Ecto neural progenitor cell (in vitro differentiated cells): ENCODE measurements at places on chromosomes 4 and X.

DNA sequence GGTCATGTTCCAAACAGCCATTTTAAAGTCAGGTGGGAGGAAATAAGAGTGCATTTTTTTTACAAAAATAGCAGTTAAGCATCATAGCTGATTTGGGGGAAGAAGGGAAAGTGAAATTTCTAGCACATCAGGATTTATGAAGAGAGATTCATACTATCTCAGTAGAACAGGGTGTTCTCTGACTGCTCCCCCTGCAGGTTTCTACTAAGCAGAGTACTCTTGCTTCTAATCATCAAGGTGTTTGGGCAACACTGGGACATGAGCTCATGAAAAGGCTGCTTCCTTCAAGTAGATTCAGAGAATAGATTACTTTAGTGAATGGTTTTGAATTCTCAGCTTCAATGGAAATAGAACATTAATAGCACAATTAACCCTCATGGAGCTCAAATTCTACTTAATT, 591.4 kb upstream of the PCDH10 start:
- no peak for DNase-seq

DNA sequence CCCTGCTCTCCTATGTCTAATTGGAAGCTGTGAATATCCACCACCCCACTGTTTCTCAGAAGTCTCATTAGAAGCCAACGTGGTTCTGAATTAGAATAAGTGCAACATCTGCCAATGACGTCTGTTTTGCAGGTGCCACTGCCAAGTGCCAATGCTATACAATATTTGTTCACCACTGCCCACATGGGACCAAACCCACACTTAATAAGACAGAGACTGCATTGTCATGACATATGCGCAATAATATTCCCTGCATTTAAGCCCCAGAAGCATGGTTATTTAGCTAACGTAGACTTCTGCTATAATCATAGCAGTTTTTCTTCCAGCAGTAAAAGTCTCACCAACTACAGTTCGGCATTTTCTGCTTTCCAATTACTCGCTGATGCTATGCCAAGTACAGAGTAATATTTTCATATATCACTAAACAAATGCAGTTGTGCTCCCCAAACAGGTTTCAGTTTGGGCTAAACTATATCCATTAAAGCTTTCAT, 262.5 kb upstream of the PCDH18 start:
- no peak for DNase-seq

GRCh38 chrX:1462596-1463251, 10.0 kb upstream of the ASMTL start:
- peak; percentile 29 for DNase-seq

DNA sequence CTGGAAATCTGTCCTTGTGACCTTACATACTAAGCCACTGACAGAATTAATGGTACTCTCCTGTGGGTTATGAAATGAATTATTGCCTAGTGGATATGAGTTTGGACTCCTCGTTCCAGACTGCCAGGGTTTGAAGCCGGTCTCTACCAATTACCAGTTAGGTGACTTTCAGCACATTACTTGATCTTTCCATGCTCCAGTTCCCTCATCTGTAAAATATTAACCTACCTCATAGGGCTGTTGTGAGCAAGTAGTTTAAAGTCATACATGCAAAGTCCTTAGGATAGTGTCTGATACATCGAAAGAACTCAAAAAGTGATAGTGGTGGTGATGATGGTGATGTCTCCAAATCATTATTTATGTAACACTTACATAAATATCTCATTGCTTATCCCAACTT, 373.5 kb upstream of the ARX start:
- no peak for DNase-seq

DNA sequence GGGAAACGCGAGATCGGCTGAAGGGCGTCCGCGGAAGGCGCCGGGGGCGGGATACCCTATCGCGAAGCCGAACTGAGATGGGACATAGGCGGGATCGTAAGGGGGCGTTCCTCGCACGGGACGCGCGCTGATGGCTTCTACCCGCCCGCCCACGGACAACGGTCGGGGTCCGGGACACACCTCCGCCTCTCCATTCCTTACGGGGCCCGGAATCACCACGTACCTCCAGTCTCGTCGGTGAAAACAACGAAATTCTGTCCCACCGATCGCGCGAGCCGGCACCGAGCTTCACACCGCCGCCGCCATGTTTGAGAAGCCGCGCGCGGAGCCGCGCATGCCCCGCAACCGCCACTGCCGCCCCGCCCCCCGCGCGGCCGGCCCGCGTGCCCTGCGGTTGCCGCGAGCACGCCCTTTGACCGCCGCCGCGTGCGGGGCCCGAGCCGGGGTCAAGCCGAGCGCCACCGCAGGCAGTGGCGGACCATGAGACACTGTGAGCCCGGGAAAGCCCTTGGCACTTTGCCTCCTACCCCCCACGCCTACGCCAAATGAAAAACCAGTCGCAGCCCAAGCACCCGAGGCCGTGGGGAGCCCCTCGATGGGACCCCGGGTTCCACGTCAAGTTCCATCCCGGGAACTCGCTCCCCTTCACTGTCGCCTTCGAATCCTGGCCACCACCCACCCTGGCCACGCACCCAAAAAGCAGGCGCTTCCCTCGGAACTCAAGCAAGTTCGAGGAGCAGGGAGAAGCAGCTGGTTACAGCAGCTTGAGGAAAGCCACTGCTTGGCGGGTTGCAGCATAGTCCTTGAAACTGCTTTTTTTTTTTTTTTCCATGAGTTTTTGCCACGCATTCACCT, at the start of gene SCML2:
Gene SCML2 (minus strand): TSS at position 320 of the 855 bp plus-strand sequence. CDS start 20,617 bp downstream, outside the sequence.
- peak; percentile 72 for DNase-seq

- no peak for DNase-seq
These were observed 40.0 kb downstream of the ERVMER34-1 start for GRCh38 chr4:52711272-52711671.

DNA sequence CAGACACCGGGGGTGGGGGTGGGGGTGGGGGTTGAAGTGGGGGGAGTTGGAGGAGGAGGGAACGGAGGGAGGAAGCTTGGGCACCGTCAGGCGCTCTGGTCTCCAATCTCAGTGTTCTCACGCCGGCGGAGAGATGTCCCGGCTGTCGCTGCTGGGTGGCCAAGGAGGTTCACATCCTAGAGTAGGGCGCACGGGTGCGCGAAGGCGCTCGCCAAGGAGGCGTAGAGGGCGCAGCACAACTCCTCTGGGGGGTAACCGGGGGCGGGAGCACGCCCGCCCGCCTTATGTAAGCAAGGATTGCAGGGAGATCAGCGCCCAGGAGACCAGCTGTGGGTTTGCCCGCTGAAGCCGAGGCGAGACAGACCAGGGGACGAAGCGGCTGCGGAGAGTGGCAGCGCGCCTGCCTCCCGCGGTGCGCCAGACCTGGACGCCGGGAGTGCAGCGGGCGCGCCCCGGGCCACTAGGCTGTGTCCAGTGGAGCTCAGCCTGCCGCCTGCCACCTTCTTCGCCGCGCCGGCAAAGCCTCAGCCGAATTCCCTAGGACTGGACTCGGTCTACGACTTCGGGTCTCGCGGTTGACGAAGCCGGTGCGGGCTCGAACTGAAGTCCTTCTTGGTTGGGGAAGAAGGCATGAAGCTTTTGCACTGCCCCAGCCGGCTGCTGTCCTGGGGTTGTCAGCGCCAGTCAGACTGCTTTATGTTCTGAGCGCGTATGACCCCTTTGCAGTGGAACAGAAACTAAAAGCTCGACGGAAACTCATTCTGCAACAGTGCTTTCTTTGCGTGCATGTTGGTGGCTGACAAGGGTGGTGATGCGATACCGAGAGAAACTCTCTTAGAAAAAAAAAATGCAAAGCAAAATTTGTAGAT, 707 bp upstream of the UNC5C start:
- peak; percentile 83 for DNase-seq

DNA sequence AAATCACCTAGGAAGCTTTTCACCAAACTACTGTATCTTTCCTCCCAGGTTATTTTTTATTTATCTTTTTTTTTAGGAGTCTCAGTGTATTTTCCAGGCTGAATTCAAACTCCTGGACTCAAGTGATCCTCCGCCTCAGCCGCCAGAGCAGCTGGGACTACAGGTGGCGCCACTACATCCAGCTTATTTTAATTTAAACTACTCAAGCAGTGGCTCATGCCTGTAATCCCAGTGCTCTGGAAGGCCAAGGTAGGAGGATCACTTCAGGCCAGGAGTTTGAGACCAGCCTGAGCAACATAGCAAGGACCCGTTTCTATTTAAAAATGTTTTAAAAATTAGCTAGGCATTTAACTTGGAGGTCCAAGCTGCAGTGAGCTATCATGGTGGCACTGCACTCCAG, 37.8 kb downstream of the LEF1 start:
- no peak for DNase-seq

GRCh38 chr4:86974551-86974994, 39.8 kb downstream of the AFF1 start:
- no peak for DNase-seq

GRCh38 chr4:24160358-24160757, 270.5 kb upstream of the PPARGC1A start:
- no peak for DNase-seq

DNA sequence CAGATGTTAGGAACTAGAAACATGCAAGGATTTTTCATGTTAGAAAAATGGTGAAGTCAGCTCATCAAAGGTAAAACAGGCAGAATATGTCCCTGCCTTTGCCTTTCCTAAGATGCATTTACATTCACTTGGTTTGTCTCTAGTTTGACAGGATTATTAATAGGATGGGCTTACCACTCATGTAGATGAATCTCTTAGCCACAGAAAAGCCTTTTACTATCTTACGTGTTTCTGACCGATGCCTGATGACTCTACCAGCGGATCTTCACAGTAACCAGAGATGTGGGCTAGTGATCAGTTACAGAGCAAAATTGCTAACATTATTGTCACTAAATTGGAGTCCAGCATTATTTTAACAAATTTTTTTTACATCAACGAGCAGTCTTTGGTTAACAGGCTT, 187.6 kb downstream of the MAML3 start:
- DNase-seq: no peak

- DNase-seq: no peak
These were observed 3.8 kb downstream of the GABRE start for GRCh38 chrX:151970661-151971060.

DNA sequence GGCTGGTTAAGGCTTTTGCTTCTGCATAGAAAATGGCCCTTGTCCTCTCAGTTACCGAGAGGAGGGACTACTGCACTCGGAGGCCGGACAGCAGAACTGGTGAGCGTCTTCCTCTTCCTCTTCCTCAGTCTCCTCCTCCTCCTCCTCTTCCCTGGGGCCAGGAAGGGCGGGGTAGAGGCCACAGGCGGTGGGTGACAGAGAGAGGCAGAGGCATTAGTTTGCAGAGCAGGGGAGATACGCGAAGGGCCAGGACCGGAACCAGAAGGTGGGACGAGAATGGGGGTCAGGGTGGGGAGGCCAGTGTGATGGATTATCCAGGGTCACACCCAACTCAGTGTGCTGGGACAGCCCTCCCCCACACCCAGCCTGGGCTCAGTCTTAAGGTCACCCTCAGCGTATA, 14.5 kb downstream of the IQSEC2 start:
- DNase-seq: no peak

GRCh38 chrX:32847921-32848320, 363.4 kb downstream of the DMD start:
- no peak for DNase-seq

GRCh38 chr4:184815046-184815877, 10.5 kb downstream of the ACSL1 start:
- peak; percentile 57 for DNase-seq

DNA sequence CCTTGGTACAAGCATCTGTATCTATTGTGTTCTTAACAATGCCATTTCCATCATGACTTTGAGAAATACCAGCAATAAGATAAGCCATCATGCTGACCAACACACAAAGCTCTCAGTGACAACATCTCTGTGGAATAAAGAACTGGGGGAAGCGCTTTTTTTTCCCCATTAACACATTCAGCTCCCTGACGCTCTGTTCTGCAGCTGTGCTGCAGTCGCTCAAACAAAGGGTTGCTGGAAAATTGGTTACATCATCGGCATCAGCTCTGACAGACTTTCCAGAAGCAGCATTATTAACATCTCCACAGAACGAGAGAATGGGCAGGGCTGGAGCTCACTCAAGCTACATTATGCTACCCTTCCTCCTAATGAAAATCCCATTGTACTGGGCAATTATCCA, 39.9 kb downstream of the DCX start:
- DNase-seq: no peak

GRCh38 chr4:40923316-40924095, 173.8 kb downstream of the NSUN7 start:
- no peak for DNase-seq

DNA sequence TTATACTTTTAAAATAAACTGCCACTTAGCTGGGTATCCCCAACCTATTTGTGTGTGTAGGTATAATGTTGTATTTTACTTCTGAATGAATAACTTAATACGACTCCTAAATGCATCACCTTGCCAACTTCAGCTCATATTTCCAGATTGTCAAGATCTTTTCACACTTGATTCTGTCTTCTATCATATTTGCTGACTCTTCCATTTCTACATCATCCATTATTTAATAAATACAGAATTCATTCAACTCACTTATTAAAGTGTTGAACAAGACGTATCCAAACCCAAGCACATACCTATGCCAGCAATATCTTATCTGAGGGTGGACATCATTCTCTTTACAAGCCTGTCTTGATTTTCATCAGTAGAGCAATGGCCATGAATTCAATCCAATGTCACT, 91.2 kb upstream of the FAM47C start:
- no peak for DNase-seq

DNA sequence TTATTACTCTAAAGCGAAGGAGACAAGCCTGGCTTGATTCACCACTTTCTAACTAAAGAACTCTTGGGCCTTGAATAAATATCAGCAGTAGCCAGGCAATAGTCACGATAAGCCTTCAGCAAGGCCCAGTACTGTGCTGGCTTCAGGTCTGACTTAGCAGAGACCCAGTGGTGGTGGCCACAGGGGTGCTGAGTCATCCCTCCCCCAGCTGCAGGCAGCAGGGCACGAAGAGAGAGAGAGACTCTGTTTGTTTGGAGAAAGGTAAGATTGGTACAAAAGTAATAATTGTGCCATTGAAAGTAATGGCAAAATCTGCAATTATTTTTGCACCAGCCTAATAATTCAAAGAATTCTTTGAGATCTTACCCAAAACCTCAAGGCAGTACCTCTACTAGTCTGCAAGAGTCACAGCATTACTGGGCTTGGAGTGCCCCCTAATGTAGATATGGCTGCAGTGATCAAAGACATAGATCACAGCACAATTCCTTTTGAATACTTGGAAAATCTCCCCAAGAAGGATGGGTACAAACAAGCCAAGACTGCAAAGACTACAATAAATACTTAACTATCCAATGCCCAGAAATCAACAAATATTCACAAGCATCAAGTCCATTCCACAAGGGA, 159.5 kb upstream of the USP38 start:
- DNase-seq: no peak

DNA sequence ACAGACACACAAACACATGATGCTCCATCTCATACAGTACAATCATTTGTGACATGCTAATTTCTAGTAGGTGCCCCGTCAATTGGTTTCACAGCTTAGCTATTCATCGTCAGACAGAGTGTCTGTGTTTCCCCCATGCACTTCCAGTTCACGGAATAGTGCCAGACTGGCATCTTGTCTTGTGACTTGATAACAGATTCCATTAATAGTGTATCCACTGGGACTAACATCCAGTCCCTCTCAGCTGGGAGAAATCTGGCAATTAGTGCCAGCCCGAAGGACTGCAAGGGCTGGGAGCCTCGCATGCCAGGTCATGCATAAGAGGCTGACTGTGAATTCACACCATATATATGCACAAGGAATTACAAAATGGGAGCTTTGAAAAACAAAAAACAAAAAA, 20.2 kb upstream of the GATB start:
- DNase-seq: no peak
